ENCODE measurements at places on chromosomes 7 and 10.

GRCh38 chr10:95796504-95796903 lies 40.5 kb downstream of the ENTPD1 start:
- DNase-seq, result no peak

DNA sequence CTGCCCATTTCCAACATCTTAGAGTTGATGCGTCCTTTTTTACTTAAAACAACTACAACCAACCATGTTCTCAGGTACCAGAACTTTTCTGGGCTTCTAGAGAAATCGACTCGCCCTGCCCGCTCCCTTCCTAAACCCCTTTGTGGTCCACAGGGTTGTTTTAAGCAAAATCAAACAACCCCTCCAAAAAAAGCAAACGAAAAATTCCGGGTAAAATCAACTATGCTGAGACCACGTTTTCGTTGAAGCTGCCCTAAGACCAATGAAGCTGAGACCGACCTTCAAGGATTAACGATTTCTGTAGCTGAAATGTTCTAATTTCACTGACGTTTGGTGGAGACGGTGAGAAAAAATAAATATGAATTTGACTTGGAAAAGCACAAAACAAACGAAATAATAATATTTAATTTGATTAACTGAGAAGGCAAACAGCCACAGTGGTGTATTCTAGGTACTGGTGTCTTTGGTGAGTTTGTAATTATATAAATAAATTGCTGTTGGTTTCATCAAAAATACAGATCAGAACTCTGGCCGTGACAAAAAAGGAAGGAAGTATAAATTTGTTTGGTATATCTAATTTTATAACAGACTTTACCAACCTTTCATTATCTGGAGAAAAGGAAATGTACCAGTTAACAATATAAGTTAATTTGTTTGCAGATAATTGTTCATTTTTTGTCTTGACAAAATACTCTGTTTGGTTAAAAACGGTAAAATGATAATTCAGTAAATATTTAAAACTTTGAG lies 4.7 kb upstream of the IGF2BP3 start:
- DNase-seq, result no peak

- no peak for DNase-seq
These were observed 137.6 kb upstream of the THSD7A start for GRCh38 chr7:11969643-11970042.

DNA sequence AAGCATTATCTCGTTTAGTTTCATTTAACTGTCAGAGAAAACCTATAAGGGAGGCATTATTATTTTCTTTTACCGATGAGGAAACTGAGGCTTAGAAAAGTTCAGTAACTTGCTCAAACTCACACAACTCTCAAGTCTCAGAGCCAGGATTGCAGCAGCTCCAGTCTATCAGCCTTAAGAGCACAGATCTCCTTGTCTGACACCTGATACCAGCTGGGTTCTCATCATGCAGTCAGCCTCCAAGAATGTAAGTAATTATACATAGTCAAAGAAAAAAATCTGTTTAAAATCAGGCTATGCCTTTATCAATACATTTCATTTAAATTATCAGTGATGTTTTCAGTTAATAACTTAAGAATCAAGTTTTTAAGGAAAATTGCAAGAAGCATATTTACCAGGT lies 236.6 kb upstream of the TCF7L2 start:
- DNase-seq, result peak; percentile 15

DNA sequence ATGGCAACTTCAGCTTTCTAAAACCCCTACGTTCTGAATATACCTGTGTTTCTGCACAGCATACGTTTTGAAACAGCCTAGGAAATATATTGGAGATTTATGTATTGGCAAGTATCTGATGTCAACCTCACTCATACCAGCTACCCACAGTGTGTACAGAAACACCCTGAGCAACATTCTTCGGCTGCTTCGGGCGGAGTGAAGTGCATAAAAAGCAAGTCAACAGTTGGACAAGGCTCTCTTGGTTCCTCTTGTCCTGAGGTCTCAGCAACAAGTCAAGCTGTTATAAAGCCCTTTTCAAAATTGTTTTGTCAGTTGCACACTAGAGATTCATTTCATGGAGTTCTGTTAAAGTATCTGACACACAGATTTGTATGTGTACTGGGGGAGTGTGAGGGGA lies 40.0 kb upstream of the PAPSS2 start:
- peak; percentile 11 for DNase-seq
